Activated CD4-positive, alpha-beta T cell treated with anti-CD3 and anti-CD28 coated beads for 4 hours (primary cell): ENCODE measurements at places on chromosomes 3 and 15.

GRCh38 chr3:16741890-16742289 lies 136.7 kb upstream of the DAZL start:
- DNase-seq: no peak

GRCh38 chr3:112101916-112102315 lies 15.7 kb downstream of the C3orf52 start:
- no peak for DNase-seq

DNA sequence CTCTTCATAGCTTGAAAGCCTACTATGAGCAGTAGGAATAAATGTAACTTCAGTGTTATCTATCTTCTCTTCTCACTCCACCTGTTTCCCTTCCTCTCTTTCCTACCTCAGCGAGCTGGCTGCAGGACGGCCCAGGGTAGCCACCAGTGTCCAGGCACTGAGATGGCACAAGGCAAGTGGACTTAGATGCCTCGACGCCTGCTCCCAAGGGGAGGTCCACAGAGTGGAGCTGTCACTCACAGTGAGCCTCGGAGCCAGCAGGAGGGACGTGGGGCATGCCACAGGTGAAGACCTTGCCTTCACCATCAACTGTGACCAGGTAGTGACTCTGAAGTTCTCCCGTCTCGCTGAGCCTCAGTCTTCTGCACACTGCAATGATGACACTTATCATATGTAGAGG lies 88.2 kb downstream of the PCSK6 start:
- no peak for DNase-seq

DNA sequence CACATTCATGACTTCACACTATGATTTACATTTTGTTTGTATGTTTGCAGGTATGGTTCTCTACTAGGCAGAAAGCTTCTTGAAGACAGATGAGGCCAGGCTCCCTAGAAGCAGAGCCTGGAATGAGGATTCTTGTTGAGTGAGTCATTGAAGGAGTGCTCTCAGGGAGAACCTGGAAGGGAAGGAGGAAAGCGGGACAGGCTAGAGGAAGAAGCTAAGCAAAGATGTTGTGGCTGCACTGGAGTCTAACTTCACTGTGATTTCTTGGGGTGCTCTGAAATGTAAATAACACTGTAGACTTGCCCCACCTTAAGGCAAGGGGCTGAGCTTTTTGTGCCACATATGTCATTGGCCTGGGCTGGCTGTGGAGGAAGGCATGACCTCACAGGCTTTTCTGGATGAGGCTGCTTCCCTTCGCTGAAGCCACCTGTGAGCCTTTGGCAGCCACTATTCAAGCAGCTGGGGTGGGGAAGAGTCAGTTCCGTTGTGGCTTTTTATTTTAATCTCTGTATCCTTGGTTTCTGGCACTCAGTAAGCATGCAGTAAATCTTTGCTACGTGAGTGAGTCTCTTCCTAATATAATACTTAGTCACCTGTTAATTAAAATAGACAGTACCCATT lies 307.3 kb downstream of the SV2B start:
- DNase-seq: no peak

DNA sequence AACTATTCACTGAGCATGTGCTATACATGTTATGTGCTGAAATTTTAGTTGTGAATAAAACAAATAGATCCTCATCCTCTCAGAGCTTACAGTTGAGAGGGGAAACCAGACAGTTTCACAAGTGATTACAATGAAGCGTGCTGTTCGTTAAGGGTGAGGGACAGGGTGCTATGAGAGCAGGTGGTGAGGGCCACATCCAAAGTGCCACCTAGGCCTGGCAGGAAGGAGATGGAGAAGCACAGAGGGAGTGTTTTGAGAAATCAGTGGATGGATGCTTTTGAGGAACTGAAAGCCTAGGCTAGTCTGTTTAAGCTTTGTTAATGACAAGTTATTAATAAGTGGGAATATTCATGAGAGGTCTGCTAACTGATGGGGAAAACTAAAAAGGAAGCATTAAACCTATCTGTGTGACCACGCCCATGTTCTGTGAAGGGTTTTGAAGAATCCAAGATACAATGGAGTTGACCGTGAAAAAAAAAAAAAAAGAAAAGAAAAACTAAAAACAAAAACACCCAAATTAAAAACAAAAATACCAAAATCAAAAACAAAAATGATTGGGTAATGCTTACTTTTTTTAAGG lies 7.3 kb downstream of the MCTP2 start:
- no peak for DNase-seq

DNA sequence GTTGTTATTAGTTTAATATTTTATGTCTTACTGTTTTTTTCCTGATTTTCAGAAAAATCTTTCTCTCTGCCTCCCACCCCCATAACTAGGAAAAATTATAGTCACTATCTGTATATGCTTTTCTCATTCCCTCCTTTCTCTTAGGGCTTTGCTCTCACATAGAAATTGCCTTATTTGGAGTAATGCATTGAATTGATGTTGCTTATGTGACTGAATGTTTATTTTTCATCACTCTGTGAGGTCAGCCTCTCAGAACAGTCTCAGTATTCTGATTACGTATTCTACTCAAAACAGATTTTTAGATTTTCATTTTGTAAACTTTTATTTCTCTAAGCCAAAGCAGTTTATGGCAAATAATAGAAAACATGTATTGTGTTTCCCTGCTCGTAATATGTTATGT lies 121.0 kb downstream of the SLMAP start:
- no peak for DNase-seq
